ENCODE measurements at places on chromosomes 12 and 14.

DNA sequence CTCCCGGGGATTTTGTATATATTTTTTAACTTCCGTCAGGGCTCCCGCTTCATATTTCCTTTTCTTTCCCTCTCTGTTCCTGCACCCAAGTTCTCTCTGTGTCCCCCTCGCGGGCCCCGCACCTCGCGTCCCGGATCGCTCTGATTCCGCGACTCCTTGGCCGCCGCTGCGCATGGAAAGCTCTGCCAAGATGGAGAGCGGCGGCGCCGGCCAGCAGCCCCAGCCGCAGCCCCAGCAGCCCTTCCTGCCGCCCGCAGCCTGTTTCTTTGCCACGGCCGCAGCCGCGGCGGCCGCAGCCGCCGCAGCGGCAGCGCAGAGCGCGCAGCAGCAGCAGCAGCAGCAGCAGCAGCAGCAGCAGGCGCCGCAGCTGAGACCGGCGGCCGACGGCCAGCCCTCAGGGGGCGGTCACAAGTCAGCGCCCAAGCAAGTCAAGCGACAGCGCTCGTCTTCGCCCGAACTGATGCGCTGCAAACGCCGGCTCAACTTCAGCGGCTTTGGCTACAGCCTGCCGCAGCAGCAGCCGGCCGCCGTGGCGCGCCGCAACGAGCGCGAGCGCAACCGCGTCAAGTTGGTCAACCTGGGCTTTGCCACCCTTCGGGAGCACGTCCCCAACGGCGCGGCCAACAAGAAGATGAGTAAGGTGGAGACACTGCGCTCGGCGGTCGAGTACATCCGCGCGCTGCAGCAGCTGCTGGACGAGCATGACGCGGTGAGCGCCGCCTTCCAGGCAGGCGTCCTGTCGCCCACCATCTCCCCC lies 777 bp downstream of the ASCL1 start:
- DNase-seq = no peak

DNA sequence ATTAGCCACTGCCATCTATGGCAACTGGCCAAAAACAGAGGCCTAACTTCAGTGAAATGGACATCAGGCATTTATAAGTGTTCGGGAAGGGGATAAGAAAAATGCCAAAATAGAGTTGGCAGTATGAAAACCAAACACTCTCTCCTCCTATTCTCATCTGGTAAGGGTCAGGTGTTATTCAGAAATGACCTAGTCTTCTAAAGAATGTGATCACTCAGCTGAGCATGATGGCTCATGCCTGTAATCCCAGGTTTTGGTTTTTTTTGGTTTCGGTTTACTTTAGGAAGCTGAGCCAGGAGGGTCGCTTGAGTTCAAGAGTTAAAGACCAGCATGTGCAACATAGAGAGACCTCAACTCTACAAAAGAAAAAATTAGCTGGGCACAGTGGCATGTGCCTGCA lies 170.3 kb downstream of the GRIN2B start:
- DNase-seq = no peak

DNA sequence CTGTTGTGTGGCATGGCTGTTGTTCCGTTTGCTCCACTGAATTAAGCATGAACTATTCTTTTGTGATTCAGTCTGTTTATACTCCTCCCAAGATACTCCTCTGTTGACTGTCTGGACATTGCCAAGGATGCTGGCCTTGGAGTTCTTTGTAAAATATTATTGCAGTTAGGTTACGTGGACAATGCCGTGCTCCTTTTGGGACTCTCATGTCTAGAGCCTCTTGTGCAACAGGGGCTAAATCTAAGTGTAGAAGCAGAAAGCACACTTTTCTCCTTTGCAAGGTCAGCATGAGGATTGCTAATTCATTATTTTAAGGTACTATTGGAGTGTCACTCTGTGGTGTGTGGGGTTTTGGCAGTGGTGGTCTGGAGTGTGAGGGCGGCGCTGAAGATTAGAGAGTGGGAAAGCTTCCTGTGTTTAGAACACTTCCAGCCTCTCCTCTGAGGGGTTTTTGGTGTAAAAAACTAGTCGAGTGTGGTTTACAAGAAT lies 125.4 kb downstream of the SAMD4A start:
- no peak for DNase-seq

- DNase-seq = no peak
Observed at GRCh38 chr14:61211476-61212255, 69.5 kb downstream of the TMEM30B start.

DNA sequence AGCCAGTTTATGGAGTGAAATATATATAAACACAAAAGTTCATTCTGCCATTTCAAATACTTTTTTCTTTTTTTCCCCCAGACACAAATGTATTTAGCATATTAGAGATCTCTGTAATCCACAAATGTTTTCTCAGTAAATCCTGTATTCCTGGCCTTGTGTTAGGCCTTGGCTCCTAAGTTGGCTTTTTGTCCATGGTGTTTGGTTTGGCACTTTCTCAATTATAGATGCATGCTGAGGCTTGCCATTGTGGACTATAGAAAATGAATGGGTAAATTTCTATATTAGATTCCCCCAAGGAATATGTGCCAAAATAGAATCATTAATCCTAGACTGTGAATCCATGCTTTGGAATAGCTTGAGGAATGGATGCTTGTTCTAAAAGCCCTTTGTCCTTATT lies 17.0 kb downstream of the RIC8B start:
- no peak for DNase-seq

DNA sequence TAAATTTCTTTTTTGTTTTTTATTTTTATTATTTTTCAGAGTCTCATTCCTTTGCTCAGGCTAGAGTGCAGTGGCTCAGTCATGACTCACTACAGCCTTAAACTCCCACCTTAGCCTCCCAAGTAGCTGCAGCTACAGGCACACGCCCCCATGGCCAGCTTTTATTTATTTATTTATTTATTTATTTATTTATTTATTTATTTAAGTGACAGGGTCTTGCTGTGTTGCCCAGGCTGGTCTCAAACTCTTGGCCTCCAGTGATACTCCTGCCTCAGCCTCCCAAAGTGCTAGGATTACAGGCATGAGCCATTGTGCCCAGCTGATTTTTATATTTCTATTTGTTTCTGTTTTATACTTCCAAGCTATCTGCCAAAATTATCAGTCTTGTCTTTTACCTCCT lies 89.2 kb upstream of the EVL start:
- DNase-seq = no peak

- no peak for DNase-seq
Observed at GRCh38 chr12:104371043-104371870, 67.7 kb downstream of the EID3 start.

DNA sequence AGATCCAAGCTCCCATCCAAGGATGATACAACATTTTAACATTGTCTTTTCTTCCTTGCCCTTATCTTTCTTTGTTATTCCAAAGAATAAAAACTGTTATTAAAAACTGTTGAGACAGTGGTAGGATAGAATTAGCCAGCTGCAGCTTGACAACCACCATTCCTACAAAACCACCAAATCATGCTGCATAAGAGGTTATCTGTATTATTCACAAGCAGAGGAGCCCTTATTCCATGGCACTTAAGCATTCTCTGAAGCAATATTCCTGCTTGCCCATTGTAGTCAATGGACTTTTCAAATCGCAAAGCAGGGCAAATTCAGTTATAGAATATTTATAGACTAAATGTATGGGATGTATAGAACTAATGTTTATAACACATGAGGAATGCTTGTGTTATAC lies 3.4 kb downstream of the ABCD2 start:
- no peak for DNase-seq

GRCh38 chr12:86264451-86265328 lies 8.5 kb upstream of the MGAT4C start:
- DNase-seq = no peak

GRCh38 chr14:22526218-22526617 lies 62.8 kb downstream of the DAD1 start:
- DNase-seq = no peak

All from D721Med (cell line).